ENCODE measurements at places on chromosomes 1 and 21. TPM values are rescaled to one million over a fixed set of nuclear protein-coding genes. Genes with fewer than 3 reads are reported as not detected.
A peak's percentile ranks its signal among the peaks of the same experiment; 100 is the strongest.

Gene PIGR
- total RNA-seq, result 2.6 TPM

Gene CTSS
- 0.57 TPM for total RNA-seq

Gene SLC9C2
- total RNA-seq, result not detected

Gene ARHGEF16
- total RNA-seq, result 37.4 TPM

Gene MAP10
- total RNA-seq, result not detected

Gene TNNT2
- total RNA-seq, result 2.0 TPM

Gene TTC34
- total RNA-seq, result 1.3 TPM

DNA sequence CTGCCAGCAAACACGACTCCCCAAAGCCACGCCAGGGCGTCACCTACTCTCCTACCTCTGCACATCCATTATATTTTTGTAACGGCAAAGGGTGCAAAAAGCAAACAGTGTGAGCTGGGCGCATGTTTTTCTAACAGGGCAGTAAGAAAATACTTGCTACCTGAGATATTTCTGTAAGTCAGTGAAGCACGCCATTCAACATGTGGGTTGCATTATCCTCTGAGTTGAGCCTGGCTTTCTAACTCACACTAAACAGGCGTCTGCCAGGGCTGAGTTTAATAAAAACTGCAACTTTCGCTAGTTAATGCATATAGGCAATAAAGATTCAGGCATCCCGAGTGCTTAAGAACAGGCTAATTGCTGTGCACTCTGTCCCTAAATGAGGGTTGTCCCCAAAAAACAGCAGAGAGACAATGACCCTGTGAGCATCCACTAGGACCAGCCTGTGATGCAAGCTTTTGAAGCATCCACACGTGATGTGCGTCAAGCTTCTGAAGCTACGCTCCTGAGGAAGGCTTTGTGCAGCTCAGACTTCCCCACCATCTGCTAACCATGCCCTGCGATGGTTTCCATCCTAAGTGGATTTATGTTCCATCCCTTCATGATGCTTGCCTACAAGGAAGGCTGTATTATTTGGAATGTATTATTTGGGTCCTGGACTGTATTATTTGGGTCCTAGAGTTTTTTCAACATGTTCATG, 70.0 kb upstream of the SIM2 start:
- no peaks in the 10 kb centered on the region for H3K27me3 ChIP-seq
- H3K36me3 ChIP-seq, result no peaks in the 10 kb centered on the region
- DNase-seq, result no peak
- no peak overlapping the region for H3K4me3 ChIP-seq

- H3K36me3 ChIP-seq, result no peaks in the 10 kb centered on the region
- DNase-seq, result no peak
- no peaks in the 10 kb centered on the region for H3K27me3 ChIP-seq
- no peak overlapping the region for H3K4me3 ChIP-seq
- peaks cover 14% of the 10 kb centered on the region for H3K4me1 ChIP-seq
Observed at GRCh38 chr1:2215329-2215728, 12.8 kb upstream of the SKI start.

- no peak overlapping the region for H3K27ac ChIP-seq
- peaks cover 5% of the 10 kb centered on the region for H3K4me1 ChIP-seq
- no peak overlapping the region for H3K4me3 ChIP-seq
- no peaks in the 10 kb centered on the region for H3K36me3 ChIP-seq
Observed at GRCh38 chr1:160981584-160982411, 27.2 kb upstream of the ITLN2 start.

- no peaks in the 10 kb centered on the region for H3K27me3 ChIP-seq
- H3K4me3 ChIP-seq, result no peak overlapping the region
- no peak for DNase-seq
- H3K36me3 ChIP-seq, result peaks cover under 1% of the 10 kb centered on the region
- peaks cover 15% of the 10 kb centered on the region for H3K4me1 ChIP-seq
- no peak overlapping the region for H3K27ac ChIP-seq
Observed at GRCh38 chr1:201156819-201157218, 2.5 kb upstream of the TMEM9 start.

DNA sequence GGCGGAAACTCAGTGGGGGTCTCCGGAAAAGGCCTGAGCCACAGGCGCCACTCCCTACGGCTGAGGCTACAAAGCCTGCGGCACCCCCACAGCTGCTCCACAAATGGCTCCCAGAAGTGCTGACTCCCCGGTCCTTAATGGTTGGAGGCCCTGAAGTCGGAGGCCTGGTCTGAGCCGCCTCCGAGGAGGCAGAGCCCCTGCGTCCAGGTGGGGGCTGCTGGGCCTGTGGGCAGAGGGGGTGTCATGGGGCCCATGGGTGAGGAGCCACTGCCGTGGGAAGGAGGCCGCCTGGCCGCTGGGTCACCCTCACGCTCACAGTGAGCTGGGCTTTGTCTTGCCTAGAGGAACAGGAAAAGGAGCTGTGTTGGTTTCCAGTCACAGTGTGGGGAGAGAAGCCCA, 12.4 kb upstream of the COL18A1 start:
- DNase-seq, result no peak
- no peaks in the 10 kb centered on the region for H3K36me3 ChIP-seq
- H3K4me1 ChIP-seq, result no peaks in the 10 kb centered on the region
- H3K4me3 ChIP-seq, result no peak overlapping the region

GRCh38 chr1:31376375-31377134, 3.7 kb upstream of the FABP3 start:
- no peak overlapping the region for H3K4me3 ChIP-seq
- H3K4me1 ChIP-seq, result no peaks in the 10 kb centered on the region
- no peaks in the 10 kb centered on the region for H3K27me3 ChIP-seq
- H3K36me3 ChIP-seq, result no peaks in the 10 kb centered on the region
- DNase-seq, result no peak
- no peak overlapping the region for H3K27ac ChIP-seq

DNA sequence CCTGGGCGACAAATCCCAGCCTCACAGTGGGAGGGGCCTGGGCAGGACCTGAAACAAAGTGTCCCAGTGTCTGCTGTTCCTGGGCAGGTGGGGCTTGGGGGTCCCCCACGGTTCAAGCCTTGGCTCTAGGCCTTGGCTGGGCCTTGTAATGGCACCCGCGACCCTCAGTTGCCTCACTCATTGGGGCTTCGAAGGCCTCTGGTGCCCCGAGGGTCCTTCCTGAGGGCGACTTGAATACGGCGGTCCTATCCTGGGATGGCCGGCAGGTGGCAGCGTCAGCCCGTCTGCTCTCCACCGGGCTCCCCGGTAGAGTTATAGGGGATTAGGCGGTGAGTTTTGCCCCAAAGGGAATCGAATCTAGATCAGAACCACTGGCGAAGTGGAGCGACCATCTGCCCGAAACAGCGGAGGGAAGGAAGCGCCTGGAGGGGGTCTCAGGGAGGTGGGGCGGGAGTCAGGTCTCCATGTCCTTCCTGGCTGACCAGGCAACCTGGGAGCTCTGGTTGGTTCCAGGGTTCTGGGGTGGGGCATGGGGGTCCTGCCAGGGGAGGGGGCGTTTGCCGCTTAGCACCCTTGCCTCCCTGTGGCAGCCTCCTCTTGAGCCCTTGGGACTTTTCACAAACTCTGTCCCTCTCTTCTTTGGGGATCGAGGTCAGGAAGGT, 2.1 kb upstream of the PEX10 start:
- H3K27ac ChIP-seq, result peak overlapping the region; percentile 98
- H3K4me1 ChIP-seq, result peaks cover 39% of the 10 kb centered on the region
- no peak for DNase-seq
- H3K27me3 ChIP-seq, result no peaks in the 10 kb centered on the region
- H3K4me3 ChIP-seq, result peak overlapping the region; percentile 99

DNA sequence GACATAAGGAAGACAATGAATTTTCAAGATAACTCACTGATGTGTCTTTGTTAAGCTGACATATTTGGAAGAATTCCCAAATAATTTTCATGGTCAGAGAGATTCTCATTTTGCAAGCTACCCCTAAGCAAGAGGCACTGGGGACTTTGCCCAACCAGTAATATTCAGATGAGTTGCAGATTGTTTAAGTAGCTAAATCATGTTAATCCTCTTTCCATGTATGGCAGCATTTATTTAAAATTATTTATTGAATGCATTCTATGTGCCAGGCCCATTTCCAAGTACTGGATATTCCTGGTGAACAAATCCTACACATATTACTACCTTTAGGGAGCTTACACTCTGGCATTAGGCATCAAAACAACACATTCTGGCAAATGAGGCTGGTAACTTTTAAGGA, 56.5 kb upstream of the BACH1 start:
- no peak overlapping the region for H3K4me3 ChIP-seq
- no peak overlapping the region for H3K27ac ChIP-seq
- no peak for DNase-seq

GRCh38 chr1:159121526-159121925, 45.0 kb upstream of the AIM2 start:
- no peaks in the 10 kb centered on the region for H3K4me1 ChIP-seq
- H3K4me3 ChIP-seq, result no peak overlapping the region
- H3K36me3 ChIP-seq, result no peaks in the 10 kb centered on the region
- peaks cover 25% of the 10 kb centered on the region for H3K27me3 ChIP-seq
- no peak overlapping the region for H3K27ac ChIP-seq

- H3K27me3 ChIP-seq, result no peaks in the 10 kb centered on the region
- no peak overlapping the region for H3K27ac ChIP-seq
- no peaks in the 10 kb centered on the region for H3K36me3 ChIP-seq
- DNase-seq, result no peak
- H3K4me3 ChIP-seq, result no peak overlapping the region
- no peaks in the 10 kb centered on the region for H3K4me1 ChIP-seq
Observed at GRCh38 chr1:233738850-233739249, 124.9 kb downstream of the KCNK1 start.

- H3K36me3 ChIP-seq, result no peaks in the 10 kb centered on the region
- H3K4me1 ChIP-seq, result peaks cover 4% of the 10 kb centered on the region
- no peaks in the 10 kb centered on the region for H3K27me3 ChIP-seq
Observed at GRCh38 chr1:28190337-28190979, 14.0 kb upstream of the PTAFR start.

DNA sequence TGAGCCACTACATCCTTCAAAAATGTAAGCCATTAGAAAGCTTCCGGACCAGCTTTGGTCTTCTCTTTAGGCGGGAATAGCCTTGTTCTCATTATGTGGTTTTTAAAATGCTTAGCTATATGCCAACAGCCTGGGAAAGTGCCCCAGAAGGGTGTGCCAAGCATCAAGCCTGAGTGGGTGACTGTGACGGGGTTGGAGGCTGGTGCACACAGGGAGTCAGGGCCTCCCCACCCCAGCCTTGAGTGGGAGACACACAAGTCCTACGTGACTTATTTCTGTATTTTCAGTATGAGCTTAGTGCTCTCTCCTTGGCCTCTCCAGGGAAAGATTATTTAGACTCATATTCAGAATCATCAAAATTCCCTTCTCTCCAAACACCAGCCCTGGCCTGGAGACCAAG, 9.8 kb downstream of the UBASH3A start:
- H3K27me3 ChIP-seq, result no peaks in the 10 kb centered on the region
- no peak for DNase-seq
- H3K4me3 ChIP-seq, result no peak overlapping the region
- H3K36me3 ChIP-seq, result no peaks in the 10 kb centered on the region
- no peak overlapping the region for H3K27ac ChIP-seq

DNA sequence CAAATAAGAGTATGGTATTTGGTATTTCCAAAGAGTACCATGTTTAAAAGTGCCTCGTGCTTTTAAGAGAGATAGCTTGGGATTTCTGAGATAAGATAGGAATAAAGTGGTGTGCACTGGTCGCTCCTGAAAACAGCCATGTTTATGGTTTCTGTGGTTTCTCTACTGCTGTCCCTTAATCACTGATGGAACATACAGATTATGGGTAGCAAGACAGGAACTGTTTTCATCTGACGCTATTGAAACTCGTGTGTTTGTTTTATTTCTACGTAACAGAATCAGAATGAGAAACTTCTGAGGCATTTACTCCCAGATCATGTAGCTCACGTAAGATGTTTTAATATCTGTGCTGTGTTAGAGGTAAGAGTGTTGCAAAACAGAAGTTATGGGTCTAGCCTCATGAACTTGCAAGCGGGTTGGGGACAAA, 126.0 kb downstream of the KIAA0319L start:
- no peak for DNase-seq
- peaks cover 2% of the 10 kb centered on the region for H3K36me3 ChIP-seq
- H3K27me3 ChIP-seq, result no peaks in the 10 kb centered on the region
- no peak overlapping the region for H3K27ac ChIP-seq
- no peaks in the 10 kb centered on the region for H3K4me1 ChIP-seq

DNA sequence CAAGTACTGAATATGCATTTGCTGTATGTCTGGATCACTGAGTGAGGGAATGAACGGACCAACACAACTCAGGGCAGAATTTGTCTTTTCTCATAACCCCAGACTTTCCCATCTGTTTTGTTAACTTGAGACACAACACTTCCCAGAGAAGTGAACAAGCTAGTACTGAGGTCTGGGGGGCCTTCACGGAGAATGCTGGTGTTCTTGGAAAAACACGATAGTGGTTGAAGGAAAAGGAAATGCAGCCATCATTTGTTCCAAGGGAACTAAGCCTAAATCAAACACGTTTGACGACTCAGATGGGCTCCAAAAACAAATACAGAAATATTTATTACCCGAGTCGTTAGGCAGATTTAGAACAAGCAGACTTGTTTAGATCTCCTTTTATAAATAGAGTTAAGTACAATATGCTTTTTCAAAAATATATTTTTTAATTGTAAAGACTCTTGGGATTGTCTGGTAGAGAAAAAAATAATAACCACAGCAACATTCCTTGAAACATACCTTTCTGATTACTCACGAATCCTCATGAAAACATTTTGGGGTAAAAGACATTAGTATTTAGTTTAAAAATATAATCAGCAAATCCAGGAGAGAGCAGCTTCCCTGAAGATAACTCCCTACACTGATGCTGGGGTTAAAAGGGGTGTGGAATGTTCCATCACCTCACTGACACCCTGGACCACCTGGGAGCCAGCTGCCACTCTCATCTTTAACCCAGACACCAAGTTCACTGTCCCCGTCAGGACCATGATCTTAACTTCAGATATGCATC, 427.7 kb upstream of the RUNX1 start:
- H3K27me3 ChIP-seq, result no peaks in the 10 kb centered on the region
- H3K4me1 ChIP-seq, result peaks cover 8% of the 10 kb centered on the region
- no peaks in the 10 kb centered on the region for H3K36me3 ChIP-seq
- no peak overlapping the region for H3K27ac ChIP-seq

- DNase-seq, result no peak
- peaks cover 62% of the 10 kb centered on the region for H3K4me1 ChIP-seq
- peak overlapping the region; percentile 90 for H3K27ac ChIP-seq
- no peaks in the 10 kb centered on the region for H3K36me3 ChIP-seq
- H3K4me3 ChIP-seq, result no peak overlapping the region
- H3K27me3 ChIP-seq, result no peaks in the 10 kb centered on the region
Observed at GRCh38 chr1:53411541-53412152, 47.6 kb upstream of the DMRTB1 start.

GRCh38 chr1:179129702-179130473, 48.0 kb downstream of the TOR3A start:
- peak overlapping the region; percentile 72 for H3K27ac ChIP-seq
- no peak for DNase-seq
- peaks cover 54% of the 10 kb centered on the region for H3K4me1 ChIP-seq
- no peaks in the 10 kb centered on the region for H3K27me3 ChIP-seq
- no peaks in the 10 kb centered on the region for H3K36me3 ChIP-seq
- H3K4me3 ChIP-seq, result peak overlapping the region; percentile 10

GRCh38 chr21:36209626-36210171, 53.1 kb downstream of the DOP1B start:
- peak; percentile 73 for DNase-seq
- peak overlapping the region; percentile 18 for H3K4me3 ChIP-seq
- no peaks in the 10 kb centered on the region for H3K27me3 ChIP-seq

- H3K27ac ChIP-seq, result no peak overlapping the region
- H3K4me1 ChIP-seq, result peaks cover 20% of the 10 kb centered on the region
- no peak overlapping the region for H3K4me3 ChIP-seq
- no peaks in the 10 kb centered on the region for H3K27me3 ChIP-seq
- DNase-seq, result no peak
Observed at GRCh38 chr1:19435181-19435580, 50.2 kb downstream of the CAPZB start.

Measured in HCT116 (cell line).